ENCODE measurements at places on chromosomes 16 and 17.

DNA sequence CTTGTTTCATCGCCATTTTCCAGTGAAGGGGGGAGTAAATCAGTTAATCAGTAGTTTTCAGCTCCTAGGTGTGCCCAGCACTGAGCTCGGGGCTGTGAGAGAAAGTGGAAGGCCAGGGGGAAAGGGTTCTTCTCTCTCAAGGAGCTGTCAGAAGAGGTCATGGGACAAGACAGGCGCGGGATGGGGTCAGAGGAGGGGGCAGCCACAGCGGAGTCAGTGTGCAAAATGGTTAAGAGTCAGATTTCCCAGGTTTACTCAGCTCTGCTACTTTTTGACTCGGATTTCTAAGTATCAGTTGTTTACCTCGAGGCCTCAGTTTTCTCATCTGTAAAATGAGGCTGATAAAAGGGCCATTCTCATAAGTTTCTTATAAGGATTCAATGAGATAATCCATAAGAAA is 4.3 kb upstream of the XYLT1 start:
- DNase-seq: no peak

GRCh38 chr16:57526498-57526897 is 9.9 kb downstream of the CCDC102A start:
- no peak for DNase-seq

GRCh38 chr16:26712876-26713275 is 353.9 kb upstream of the C16orf82 start:
- DNase-seq: no peak

DNA sequence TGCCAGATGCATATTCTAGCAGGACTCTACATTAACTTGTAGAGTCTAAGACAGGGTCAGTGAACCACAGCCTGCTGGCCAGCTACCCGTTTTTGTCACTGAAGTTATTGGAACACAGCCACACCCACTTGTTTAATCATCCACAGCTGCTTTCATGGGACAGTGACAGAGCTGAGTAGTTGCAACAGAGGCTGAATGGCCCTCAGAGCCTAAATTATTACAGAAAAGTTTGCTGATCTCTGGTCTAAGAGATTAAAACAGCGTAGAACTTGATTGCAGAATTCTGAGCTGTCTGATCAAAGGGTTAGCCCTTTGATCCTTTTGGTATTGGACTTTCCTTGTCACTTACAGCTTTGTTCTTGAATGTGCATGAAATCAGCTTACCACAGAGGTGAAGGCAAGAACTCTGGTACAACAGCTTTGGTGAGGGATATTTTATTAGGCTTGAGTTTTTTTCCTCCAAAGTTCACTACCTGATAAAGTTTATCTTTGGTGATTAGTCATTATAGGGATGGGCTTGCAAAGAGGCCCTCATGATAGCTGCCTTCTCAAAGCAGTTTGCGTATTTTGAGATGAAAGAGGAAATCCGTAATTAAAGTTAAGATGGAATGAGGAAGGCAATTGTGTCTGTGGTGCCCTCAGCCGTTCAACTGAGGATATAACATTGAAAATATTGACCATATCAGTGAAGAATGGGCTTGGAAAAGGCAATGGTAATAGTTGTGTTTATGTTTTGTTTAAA is 23.6 kb downstream of the ALDH3A2 start:
- DNase-seq: no peak

All from stimulated activated CD4-positive, alpha-beta T cell treated with anti-CD3 and anti-CD28 coated beads, Interleukin-4, amount 100 ng/mL, for 48 hours (primary cell).